CD4-positive, alpha-beta T cell treated with Interleukin-17A for 4 hours (primary cell): ENCODE measurements at places on chromosomes 6 and 20.
A peak's percentile ranks its signal among the peaks of the same experiment; 100 is the strongest.

DNA sequence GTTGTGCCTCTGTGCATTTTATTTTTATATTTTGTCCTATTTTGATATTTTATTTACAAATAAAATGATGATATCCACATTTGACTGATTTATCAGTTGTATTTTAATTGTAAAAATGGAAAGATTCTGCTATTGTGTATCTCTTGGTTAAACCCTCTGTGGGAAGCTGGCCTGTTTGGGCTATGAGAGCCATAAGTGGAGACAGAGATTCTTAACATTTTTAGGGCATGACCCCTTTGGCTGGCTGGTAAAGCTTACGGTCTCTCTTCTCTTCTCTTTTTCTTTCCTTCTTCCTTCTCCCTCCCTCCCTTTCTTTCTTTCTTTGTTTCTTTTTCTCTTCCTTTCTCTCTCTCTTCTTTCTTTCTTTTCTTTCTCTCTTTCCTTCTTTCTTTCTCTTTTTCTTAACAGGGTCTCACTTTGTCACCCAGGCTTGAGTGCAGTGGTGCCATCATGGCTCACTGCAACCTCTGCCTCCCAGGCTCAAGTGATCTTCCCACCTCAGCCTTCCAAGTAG lies 172.3 kb upstream of the CDYL start:
- DNase-seq: no peak

- DNase-seq: peak; percentile 13
These were observed at the start of gene CST3 for GRCh38 chr20:23637282-23638221. CST3 (minus strand) TSS chr20:23637955; CDS start chr20:23637862, 93 bp downstream.

- DNase-seq: peak; percentile 64
These were observed 11.2 kb downstream of the GNAS-AS1 start for GRCh38 chr20:58839474-58839874.

DNA sequence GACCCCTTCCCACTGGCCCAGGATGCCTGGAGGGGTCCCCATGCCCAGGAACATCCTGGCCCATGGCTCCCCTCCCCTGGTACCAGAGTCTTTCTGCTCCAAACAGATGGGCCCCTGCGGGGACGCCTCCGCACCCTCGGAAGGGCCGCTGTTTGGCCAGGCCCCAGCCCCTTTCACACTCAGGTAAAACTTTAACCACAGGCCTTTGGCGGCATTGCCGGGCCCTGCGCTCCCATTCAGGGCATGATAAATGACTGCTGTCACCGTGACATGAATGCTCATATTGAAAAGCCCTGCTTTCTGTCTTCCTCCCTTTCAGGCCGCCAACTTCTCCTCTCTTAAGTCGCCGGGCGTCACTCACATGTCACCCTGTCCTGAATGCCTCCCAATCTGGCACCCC lies 141.5 kb upstream of the TOP1 start:
- no peak for DNase-seq

- DNase-seq: no peak
These were observed 209.7 kb downstream of the PREX1 start for GRCh38 chr20:48618052-48618451.

DNA sequence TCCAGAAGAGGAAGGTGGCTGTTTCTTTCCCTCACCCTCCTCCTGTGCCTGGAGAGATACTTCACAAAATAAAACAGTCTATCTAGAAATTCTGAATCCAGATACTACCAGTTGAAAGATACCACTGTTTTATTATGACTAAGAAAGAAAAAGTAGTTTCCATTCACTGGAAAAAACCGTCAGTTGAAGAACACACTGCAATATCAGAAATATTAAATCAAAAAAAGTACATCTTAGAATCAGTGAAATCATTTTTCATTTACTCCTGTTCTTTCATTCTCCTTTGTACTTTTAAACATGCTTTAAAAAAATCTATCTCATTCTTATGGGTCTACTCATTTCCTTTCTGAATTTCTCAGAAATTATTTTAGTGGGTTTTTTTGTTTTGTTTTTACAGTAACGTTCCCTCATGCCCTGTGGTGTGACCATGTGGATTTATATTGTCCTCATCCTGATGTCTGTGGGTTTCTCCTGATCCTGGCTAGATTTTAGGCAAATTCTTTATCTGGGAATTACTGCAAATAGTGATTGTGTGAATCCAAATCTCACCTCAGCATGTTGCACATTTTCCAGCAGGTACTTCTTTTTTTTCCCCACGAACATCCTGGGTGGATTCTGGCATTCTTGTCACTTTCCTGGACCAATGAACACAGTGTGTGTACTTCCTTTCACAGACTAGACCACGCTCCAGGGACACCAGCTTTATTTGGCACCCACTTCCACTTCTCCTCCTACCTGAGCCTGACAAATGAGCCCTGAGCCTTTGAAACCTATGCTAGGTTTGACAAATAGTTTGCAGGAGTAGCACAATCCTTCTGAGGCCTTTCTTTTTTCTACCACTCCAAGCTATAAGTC lies 114.0 kb upstream of the LAMP5 start:
- no peak for DNase-seq

GRCh38 chr6:166614589-166614988 lies 12.5 kb downstream of the RPS6KA2 start:
- DNase-seq: no peak

GRCh38 chr6:3320238-3320811 lies 61.6 kb downstream of the PSMG4 start:
- DNase-seq: no peak

DNA sequence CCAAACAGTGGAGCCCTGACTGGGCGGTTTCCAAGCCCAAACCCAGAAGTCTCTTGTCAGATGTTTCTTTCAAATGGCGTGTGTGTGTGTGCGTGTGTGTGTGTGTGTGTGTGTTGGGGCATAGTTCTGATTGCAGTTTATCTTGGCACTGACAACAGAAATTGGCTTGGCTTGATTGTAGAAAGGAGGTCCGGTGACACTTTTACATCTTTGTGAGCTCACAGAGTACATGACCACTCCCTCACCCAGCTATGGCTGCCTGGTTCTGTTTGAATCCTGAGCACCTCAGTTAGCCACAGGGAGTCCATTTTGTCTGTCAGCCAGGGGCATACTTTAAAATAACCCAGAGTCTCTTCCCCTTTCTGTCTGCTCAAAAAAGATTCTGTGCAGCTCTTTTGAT lies 276.3 kb downstream of the CD83 start:
- DNase-seq: no peak

- DNase-seq: no peak
These were observed 15.0 kb downstream of the ADNP start for GRCh38 chr20:50916257-50916656.

DNA sequence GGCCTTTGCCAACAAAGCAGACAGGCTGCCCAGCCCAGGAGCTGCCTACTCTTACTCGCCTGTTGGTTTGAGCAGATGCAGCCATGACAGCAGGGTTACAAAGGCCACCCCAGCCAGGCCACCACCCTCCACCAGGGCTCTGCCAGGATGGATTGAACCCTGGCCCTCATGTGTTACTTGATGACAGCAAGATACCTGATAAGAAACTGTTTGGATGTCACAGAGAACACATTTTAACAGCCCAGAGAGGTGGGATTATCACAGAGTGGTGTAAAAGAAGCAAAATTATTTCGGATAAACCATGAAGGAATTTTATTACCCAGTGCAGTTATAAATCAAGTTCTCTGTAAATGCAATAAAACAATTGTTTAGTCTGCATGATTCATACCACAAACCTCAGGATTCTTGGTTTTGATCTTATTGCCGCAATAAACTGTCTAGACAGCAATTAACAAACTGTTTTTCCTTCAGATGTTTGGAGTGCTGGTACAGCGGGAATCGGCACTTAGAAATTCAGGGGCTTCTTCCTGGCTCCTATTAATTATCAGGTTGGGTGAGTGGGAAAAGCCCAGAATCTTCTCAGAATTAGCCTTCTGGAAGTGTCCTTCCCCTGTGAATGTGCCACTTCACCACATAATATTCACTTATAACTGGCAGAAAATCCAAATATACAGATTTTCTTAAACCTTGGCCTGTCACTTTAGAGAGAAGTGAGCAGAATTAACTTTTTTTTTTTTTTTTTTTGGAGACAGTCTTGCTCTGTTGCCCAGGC lies 58.0 kb upstream of the SALL4 start:
- no peak for DNase-seq

- DNase-seq: peak; percentile 79
These were observed 2.0 kb upstream of the PLCG1 start for GRCh38 chr20:41135187-41135887.

GRCh38 chr20:58192567-58192966 lies 35.9 kb downstream of the ANKRD60 start:
- DNase-seq: peak; percentile 45

GRCh38 chr20:53582574-53583351 lies 10.9 kb downstream of the ZNF217 start:
- DNase-seq: peak; percentile 67

GRCh38 chr6:18363746-18364145 lies 23.4 kb upstream of the RNF144B start:
- DNase-seq: no peak

GRCh38 chr6:16095180-16095579 lies 33.7 kb upstream of the MYLIP start:
- no peak for DNase-seq

DNA sequence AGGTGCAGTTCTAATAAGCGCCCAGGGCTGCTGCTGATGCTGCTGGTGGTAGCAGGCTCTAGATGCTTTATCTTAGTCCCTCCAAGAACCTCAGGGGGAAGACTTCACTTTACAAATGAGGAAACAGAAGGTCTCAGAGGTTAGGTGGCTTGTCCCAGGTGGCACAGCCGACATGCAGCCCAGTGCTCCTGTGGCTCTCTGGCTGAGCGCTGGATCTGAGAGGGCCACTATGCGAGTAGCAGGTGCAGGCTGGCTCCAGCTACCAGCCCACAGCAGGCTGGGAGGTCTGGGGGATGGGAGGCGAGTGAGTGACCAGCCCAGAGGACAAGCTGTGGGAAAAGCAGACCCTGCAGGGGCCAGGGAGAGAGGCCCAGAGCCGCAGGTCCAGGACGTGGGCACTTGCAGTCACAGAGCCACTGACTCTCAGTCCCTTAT lies 90.9 kb downstream of the PRND start:
- peak; percentile 8 for DNase-seq

DNA sequence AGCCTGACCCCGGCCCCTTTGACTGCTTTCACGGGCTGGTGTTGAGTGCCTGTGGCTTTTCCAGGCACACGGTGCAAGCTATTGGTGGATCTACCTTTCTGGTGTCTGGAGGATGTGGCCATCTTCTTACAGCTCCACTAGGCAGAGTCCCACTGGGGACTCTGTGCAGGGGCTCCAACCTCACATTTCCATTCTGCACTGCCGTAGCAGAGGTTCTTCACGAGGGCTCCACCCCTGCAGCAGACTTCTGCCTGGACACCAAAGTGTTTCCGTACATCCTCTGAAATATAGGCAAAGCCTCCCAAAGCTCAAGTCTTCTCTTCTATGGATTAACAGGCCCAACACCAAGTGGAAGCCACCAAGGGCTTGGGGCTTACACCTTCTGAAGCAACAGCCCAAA lies 691.5 kb upstream of the POU3F2 start:
- DNase-seq: no peak

- no peak for DNase-seq
These were observed 63.0 kb upstream of the EIF2S2 start for GRCh38 chr20:34175079-34175478.

DNA sequence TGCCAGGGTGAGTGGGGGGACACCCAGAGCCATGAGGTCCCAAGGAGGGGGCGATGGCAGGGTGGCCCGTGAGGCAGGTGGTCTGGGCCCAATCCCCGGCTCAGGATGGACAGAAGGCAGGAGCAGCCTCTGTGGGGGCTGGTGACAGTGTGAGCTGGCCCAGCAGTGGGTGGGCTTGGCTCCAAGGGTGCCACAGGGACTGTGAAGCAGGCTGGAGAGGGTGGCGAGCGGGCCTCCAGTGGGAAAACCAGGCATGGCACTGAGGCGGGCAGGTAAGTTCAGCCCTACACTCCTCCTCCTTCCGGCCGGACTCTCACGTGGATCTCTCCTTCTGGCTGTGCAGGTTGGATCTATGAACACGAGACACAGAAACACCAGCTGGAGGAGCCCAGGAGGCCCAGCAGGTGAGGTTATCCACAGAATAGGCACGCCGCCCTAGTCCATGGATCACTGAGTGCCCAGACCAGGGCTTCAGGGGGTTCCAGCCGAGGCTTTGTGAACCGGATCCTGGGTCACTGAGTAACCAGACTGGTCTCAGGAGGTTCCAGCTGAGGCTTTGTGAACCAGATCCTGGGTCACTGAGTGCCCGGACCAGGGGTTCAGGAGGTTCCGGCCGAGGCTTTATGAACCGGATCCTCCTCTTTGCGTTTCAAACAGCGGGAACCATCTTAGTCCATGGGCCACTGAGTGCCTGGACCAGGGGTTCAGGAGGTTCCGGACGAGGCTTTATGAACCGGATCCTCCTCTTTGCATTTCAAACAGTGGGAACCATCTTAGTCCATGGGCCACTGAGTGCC lies 76.4 kb upstream of the BHLHE23 start:
- DNase-seq: no peak

DNA sequence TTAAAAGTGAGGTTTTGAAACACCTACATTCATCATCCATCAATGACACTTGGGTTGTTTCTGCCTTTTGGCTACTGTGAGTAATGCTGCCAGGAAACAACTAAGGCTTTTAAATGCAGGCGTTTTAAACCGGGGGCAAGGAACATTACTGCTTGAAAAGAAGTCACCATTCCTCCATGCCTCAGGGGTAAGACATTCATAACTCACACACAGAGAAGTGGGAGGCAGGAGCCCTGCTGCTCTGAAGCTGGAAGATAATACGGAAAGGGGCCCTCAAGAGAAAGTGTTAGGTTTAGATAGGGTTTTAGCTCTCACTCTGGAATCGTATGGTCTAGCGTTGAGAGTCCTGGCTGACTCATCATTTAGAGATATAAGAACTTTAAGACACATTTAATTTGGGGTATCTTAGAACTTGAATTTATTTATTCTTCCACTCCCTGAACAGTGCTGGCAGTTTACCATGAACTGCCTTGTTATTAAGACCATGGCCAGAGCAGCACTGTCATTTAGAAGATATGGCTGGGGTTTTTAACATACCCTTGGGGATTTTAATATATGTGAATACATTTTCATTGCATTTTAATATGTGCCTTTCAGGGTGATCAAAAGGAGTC lies 1.8 kb downstream of the TUBB1 start:
- DNase-seq: no peak

- DNase-seq: no peak
These were observed 189.0 kb upstream of the UST start for GRCh38 chr6:148557796-148558321.

- no peak for DNase-seq
These were observed 164.9 kb downstream of the JARID2 start for GRCh38 chr6:15410752-15411151.

DNA sequence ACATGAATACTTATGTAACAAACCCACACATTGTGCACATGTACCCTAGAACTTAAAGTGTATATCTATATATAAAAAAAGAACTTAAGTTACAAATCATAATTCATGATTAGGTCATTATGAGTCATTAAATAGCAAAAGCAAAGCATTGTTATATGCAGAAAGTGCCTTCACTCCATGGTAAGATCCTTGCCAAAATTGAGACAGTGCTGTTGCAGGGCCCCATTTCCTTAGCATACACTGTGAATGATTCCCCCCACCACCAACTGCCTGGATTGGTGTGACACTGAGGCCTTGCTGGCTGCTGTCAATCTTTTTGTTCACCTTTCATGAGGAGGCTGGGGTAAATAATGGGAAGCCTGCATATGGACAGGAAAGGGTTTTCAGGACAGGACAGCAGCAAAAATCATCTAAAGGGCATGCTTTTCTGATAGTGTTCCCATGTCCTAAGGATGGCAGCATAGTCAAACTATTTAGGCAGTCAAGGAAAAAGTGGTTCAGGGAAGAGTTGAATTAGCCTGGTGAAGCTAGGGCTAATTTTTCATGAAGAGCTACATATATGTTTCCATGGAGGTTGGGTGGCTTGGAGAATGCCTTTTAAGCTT lies 188.2 kb upstream of the ASCC3 start:
- no peak for DNase-seq

GRCh38 chr6:32177183-32177787 lies 920 bp upstream of the RNF5 start:
- DNase-seq: peak; percentile 57
